ENCODE measurements at places on chromosomes 4 and X.

DNA sequence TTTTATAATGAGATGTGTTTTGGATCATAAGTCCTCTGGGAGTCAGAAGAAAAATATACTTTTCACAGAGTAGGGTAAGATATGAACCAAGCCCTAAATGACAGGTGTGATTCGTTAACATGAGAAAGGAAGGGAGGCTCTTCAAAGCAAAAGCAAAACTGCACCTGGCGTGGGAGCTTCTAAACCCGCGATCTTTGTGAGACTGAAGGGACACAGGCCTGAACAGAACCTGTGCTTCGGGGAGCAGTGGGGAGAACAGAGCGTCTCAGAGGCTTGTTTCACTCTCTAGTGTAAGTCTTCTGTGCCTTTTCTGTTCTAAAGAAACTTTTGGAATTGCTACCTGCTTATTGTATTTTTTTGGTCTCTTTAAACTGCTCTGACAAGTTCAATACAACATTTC lies 30.2 kb upstream of the CYP4V2 start:
- DNase-seq = no peak

- DNase-seq = no peak
These were observed 141.5 kb downstream of the MAGEB17 start for GRCh38 chrX:16308773-16309172.

DNA sequence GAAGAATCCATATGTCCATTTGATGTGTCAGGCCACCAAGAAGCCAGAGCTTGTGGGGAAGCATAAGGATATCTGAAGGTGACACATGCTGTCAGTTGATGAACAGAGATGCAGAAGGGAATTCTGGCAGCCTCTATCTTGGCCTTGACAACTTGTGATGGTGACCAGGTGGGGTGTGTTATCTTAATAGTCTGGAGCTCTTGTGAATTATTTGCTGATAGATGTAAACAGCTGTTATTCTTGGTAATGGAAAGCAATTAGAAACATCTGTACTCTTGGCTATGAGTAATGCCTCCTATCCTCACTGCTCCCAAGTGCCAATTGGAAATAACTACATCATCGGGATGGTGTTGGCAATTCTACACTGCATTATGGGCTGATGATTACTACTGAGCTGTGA lies 51.9 kb downstream of the NAA11 start:
- DNase-seq = no peak

- DNase-seq = no peak
These were observed 25.5 kb upstream of the FAM120C start for GRCh38 chrX:54208531-54208930.

- DNase-seq = no peak
These were observed 306.7 kb downstream of the GBA3 start for GRCh38 chr4:22999419-22999818.

GRCh38 chrX:4485912-4486311 lies 772.5 kb upstream of the PRKX start:
- DNase-seq = no peak

- DNase-seq = no peak
These were observed 731.8 kb downstream of the KCTD8 start for GRCh38 chr4:43716721-43717395.

- DNase-seq = no peak
These were observed 60.8 kb downstream of the SPCS3 start for GRCh38 chr4:176380352-176381157.

DNA sequence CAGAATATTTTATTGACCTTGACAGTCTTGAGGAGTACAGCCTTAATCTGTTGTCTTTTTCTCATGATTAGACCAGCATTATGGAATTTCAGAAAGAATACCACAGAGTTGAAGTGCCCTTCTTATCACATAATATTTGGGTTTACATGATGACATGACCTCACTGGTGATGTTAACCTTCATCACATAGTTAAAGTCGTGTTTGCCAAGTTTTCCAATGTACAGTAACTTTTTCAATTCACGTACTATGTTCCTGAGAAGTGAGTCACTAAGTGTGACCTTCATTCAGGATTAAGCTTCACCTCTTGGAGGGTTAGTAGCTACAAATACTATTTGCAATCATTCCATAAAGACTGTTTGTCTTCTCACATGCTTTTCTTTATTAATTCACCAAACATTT lies 52.1 kb downstream of the RAB40A start:
- DNase-seq = no peak

GRCh38 chrX:53184836-53185235 lies 40.2 kb downstream of the KDM5C start:
- no peak for DNase-seq

DNA sequence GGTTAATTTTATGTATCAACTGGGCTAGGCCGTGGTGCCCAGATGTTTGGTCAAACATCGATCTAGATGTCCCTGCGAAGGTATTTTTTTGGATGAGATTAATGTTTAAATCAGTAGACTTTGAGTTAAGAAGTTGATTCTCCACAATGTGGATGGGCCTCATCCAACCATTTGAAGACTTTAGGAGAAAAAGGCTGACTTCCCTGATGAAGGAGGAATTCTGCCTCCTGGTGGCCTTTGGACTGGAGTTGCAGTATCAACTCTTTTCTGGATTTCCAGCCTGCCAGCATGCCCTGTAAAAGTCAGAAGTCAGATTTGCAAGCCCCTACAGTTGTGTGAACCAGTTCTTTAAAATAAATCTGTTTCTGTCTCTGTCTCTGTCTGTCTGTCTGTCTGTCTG lies 91.4 kb downstream of the STK32B start:
- no peak for DNase-seq

- DNase-seq = no peak
These were observed 129.8 kb upstream of the NAP1L5 start for GRCh38 chr4:88827442-88827841.

- no peak for DNase-seq
These were observed 16.8 kb downstream of the MID1 start for GRCh38 chrX:10603612-10604011.

Data from stimulated activated CD8-positive, alpha-beta memory T cell treated with anti-CD3 and anti-CD28 coated beads, Interleukin-4, amount 100 ng/mL, for 1 hour (primary cell).